Trophoblast cell (in vitro differentiated cells and primary cell): ENCODE measurements at places on chromosomes 3 and 15.
A peak's percentile ranks its signal among the peaks of the same experiment; 100 is the strongest.

GRCh38 chr15:50046159-50046558 is 72.9 kb downstream of the ATP8B4 start:
- H3K36me3 ChIP-seq = no peaks in the 10 kb centered on the region
- no peaks in the 10 kb centered on the region for H3K4me1 ChIP-seq
- no peaks in the 10 kb centered on the region for H3K27me3 ChIP-seq
- H3K27ac ChIP-seq = no peak overlapping the region

DNA sequence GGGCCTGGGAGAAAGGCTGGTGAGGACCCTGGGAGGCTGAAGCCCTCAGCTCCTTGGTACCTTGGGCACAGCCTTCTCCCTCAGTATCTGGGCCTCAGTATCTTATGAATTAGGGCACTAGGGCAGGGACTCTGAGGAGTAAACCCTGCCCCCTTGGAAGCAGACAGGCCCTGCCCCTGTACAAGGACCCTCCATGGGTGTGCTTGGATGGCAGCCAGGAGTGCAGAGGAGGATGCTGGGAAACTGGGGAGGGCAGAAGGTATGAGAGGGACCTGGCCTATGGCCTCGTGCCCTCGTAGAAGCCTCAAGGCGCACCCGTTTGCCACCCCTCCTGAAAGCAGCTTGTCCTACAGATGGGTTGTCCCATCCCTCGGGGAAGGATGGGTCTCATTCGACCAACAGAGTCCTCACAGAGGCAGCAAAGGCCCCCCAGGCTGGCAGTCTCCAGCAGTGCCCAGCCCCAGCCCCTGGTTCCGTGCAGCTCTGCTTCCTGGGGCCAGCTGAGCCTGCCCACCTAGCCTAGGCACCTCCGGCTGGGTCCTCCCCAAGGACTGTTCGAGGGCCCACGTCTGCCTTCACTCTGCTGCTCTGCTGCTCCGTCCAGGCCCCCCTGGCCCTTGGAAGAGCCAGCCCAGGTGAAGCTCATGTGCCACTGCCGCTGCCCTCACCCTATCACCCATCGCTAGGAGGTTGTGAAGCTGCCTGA is 15.3 kb upstream of the SEMA3F start:
- no peak overlapping the region for H3K27ac ChIP-seq
- no peak overlapping the region for H3K4me3 ChIP-seq

DNA sequence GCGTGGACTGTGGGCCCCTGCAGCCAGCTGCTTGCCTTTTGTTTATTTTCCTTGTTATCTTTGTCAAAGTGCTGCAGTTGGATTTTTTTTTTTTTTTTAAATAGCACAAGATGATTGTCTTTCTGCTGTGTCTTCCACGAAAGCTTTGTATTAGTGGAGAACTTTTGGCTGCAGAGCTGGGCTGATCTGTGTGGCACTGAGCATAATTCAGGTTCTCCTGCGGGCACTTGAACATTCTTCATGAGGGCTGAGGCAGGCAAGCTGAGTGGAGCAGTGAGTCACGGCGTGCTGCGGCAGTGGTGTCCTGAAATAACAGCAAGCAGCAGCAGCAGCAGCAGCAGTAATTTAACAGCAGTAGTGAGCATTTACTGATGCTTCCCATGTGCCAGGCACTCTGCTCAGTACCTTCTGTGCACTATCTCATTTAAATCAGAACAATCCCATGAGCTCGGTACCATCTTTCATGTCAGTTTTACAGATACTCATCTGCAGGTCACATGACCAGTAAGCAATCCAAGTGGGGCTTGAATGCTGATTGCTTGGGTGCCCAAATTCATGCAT is 45.8 kb downstream of the MITF start:
- no peak overlapping the region for H3K27ac ChIP-seq
- DNase-seq = peak; percentile 78
- H3K36me3 ChIP-seq = no peaks in the 10 kb centered on the region
- H3K4me1 ChIP-seq = no peaks in the 10 kb centered on the region
- no peaks in the 10 kb centered on the region for H3K27me3 ChIP-seq

- H3K36me3 ChIP-seq = no peaks in the 10 kb centered on the region
- DNase-seq = peak; percentile 82
- H3K4me1 ChIP-seq = no peaks in the 10 kb centered on the region
These were observed 70.7 kb downstream of the RPLP1 start for GRCh38 chr15:69523010-69524001.

DNA sequence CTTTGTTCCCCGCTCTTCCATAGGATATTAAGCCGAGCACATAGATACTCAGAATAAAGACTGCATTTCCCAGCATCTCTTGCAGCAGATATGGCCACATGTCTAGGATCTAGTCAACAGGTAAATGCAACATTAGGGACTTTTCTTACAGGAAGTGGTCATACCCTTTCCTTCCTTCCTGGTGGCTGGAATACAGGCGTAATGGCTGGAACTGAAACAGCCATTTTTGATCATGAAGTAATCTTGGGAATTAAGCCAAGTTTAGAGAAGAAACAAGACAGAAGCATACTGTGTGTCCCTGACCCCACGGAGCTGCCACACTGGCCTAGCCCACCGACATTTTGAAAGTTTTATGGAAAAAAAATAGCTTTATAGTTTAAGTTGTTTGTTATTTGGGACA is 234.0 kb downstream of the XXYLT1 start:
- H3K4me3 ChIP-seq = no peak overlapping the region
- no peaks in the 10 kb centered on the region for H3K36me3 ChIP-seq
- H3K4me1 ChIP-seq = peaks cover 22% of the 10 kb centered on the region
- H3K27me3 ChIP-seq = no peaks in the 10 kb centered on the region
- H3K27ac ChIP-seq = no peak overlapping the region

DNA sequence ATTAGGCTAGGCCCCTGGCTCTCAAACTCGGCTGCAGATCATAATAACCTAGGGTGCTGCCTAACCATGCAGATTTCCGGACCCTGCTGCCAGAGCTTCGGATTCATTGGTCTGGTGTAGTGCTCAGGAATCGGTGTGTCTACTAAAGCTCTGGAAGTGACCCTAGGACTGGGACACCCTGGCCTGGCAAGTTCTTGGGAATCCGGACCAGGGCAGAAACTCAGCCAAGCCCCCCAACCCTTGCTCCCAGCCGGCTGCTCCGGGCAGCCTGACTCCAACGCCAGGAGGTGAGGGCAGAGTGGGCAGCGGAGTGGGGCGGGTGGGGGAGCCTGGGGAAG is 23.0 kb downstream of the IGDCC3 start:
- H3K4me3 ChIP-seq = no peak overlapping the region
- H3K36me3 ChIP-seq = peaks cover 8% of the 10 kb centered on the region
- no peak for DNase-seq
- H3K27me3 ChIP-seq = no peaks in the 10 kb centered on the region
- peak overlapping the region; percentile 77 for H3K27ac ChIP-seq

- peaks cover 50% of the 10 kb centered on the region for H3K4me1 ChIP-seq
- no peak overlapping the region for H3K4me3 ChIP-seq
- no peaks in the 10 kb centered on the region for H3K27me3 ChIP-seq
- H3K36me3 ChIP-seq = no peaks in the 10 kb centered on the region
These were observed 149.5 kb downstream of the SMAD6 start for GRCh38 chr15:66851311-66852063.

DNA sequence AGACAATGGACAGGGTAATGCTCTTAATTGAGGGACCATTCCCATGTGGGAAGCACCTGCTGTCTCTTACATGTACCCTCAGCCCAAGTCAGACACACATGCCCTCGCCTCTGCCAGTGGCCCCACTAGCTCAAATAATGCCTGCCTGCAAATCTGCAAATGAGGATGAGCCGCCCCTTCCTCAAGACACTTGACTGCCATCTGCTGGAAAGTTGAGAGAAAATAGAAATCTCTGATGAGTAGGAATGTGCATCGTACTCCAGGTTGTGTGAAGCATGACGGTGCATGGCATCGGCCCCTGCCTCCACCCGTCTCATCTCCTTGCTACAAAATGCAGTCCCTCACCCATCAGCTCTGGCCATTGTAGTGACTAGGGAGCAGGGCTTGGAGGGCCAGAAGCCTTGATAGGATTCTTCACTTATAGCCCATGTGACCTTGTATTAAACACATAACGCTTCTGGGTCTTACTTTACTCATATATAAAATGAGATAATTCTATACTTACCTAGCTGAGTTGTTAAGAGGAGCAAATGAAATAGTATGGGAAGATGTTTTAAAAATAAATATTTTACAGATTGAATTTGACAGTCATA is 6.3 kb upstream of the SCN5A start:
- DNase-seq = peak; percentile 73
- H3K4me3 ChIP-seq = no peak overlapping the region
- no peak overlapping the region for H3K27ac ChIP-seq
- H3K4me1 ChIP-seq = peaks cover 4% of the 10 kb centered on the region
- no peaks in the 10 kb centered on the region for H3K27me3 ChIP-seq

DNA sequence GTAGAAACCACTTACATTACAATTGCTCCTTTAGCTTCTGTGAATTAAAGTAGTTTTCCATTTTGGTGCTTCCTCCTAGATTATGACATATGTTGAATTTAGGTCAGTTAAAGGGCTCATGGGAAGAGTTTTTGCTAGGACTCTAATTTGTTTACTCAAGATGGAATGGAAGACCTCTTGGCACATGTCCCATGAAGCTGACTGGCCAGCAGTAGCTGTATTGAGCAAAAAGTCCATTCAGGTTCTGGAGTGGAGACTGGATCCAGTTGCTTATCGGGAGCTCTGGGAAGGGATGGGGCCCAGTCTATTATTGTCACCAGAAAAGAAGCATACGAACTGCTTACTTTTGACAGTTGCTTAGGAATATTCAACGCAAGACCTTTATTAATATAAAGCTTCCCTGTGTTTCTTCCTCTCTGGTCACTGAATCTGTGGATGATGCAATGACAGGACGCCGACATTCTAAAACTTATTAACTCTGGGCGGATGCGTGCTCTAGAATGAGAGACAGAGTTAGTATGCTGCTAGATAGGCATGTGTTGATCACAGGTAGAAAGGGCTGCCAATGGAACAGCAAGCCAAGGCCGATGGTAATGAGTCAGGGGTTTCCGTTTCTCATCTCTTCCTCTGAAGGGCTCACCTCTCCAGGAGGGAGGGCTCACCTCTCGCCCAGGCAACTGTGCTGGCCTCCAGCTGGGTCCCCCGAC is 155.8 kb downstream of the NR1D2 start:
- no peaks in the 10 kb centered on the region for H3K4me1 ChIP-seq
- H3K27ac ChIP-seq = no peak overlapping the region
- H3K4me3 ChIP-seq = no peak overlapping the region
- no peaks in the 10 kb centered on the region for H3K27me3 ChIP-seq
- H3K36me3 ChIP-seq = no peaks in the 10 kb centered on the region

DNA sequence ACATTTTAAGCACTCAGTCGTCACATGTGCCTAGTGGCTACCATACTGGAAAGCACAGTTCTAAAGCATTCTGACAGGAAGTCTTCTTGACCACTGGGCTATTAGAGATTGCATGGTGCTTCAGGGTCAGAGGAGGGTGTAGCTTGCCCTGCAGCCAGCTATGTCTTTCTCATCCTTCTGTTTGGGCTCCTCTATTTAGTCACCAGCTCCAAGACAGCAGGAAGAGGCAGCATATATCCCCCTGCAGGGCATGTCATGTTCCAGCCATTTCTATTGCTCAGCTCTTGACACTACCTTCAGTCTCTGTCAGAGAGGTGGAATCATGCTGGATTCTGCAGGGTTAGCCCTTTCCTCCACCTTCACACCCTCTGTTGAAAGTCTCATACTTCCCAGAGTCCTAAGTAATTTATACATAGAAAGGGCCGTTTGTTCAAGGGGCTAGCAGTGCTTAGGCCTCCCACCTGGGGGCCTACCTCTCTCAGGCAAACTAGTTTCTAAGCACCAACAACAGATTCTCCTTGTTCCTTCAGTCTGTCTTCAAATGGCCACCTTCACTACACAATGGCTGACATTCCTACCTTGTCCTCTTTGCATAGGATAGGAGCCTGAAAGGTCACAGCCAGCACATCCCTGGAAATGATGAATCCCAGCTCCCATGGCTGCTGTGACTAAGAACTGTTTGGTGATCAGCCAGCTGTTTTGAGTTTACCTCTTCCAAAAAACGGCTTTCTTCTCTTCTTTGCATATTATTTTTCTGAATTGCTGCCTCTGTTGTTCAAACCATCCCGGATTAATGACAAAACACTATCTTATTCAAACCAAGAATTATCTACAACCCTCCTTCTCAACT is 115.7 kb upstream of the BFSP2 start:
- DNase-seq = no peak
- H3K27me3 ChIP-seq = no peaks in the 10 kb centered on the region
- no peak overlapping the region for H3K27ac ChIP-seq

DNA sequence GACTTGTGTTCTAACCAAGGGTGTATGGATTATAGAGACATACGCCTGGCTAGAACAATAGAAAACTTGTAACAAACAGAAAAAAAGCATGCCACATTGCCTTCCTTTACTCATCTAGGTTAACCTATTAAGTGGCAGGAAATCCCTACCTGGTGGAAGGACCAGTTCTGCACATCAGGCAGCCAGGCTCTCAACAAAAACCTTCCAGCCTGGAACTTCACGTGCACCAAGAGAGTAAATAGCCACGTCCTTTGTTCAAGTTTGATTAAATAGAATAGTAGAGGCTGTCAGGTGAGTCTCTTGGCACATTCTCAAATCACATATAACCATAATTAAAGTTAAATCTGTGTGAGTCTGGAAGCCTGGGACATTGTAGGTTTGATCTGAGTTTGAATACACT is 85.0 kb upstream of the DPH6 start:
- H3K4me1 ChIP-seq = peaks cover 2% of the 10 kb centered on the region
- H3K36me3 ChIP-seq = no peaks in the 10 kb centered on the region
- no peak for DNase-seq
- H3K27me3 ChIP-seq = no peaks in the 10 kb centered on the region

DNA sequence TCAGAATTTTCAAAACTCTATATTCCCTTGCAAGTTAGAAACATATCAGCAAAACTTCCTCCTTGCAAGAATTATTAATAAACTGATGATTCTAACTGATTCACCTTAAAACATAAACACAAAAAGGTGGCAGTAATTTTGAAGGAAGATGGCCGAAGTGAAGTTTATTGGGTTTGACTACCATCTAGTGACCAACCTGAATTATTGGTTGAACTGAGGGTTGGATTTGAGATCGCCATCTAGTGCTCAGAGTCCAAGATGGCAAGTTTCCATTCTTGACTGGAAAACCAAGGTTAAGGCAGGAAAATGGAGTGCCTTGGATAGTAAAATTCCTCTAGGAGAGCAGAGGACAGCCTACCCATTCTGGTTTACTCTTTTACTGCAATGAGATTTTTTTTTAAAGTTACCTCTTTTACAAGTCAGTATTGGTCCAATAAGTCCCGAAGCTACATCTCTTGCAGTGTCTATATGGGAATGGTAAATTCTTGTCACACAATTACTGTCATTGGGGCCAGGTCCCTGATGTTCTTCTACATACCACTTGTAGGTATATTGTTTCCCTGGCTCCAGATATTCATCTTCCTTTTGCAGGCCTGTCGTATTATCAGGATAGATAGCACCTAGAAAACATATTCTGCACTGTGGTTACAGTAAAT is 51.6 kb upstream of the CP start:
- H3K36me3 ChIP-seq = no peaks in the 10 kb centered on the region
- H3K27ac ChIP-seq = no peak overlapping the region
- DNase-seq = peak; percentile 45
- H3K27me3 ChIP-seq = no peaks in the 10 kb centered on the region
- H3K4me3 ChIP-seq = no peak overlapping the region
- H3K4me1 ChIP-seq = peaks cover 3% of the 10 kb centered on the region

DNA sequence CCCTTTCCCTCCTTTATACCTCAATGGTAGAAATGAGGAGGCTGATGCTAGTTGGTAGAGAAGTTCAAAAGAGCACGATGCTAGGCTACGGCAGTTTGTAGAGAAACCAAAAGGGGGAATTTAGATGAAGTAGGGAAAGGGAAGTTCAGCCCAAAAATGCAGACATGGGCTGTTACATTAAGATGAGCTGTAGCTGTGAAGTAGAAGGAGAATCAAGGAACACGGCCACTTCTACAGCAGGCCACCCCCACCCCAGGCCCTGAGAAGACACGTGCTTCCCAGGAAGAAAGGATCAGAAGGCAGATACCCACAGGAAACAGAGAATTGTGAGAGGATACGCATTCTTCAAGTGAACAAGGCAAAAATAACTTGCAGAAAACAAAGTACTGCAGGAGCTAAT is 2.1 kb upstream of the PARP14 start:
- H3K27ac ChIP-seq = no peak overlapping the region
- no peak overlapping the region for H3K4me3 ChIP-seq
- H3K36me3 ChIP-seq = no peaks in the 10 kb centered on the region
- DNase-seq = no peak
- peaks cover 3% of the 10 kb centered on the region for H3K27me3 ChIP-seq
